HT1080 (cell line): ENCODE measurements at places on chromosomes 16 and 17.

GRCh38 chr16:76976101-76976500, 214.9 kb upstream of the MON1B start:
- no peak for DNase-seq

DNA sequence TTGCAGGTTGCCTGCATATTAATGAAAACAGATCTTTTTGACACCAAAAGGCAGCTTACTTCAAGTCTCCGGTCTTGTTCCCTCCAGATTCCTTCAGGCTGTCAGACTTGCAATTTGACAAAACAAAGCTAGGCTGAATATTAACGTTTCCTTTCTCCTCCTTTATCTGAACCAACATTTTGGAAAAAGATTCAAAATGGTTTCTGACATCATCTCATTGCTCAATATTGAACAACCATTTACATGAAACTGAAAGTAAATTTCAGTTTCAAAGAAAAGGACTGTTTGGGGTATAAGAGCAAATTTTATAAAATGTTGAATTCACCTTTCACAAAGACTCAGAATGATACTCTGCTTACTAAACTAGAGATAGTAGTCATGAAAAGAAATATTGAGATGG, 521.8 kb downstream of the KCNJ2 start:
- DNase-seq, result no peak

DNA sequence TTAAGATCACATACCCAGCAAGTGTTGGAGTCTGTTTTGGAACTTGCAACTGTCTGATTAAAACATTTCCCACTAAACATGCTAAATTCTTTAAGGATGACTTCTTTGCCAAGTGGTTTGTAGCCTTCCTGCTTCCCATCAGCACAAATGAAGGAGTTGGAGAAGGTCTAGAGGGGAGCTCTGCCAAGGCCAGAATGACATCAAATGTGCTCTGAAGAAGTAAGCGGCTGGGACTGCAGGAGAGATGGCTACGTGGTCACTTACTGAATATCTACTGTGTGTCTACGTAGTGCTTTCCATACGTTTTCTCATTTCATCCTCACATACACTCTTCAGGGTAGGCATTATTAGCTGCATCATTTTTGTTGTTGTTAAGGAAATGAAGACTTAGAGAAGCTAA, 135.7 kb upstream of the NLRP1 start:
- DNase-seq, result no peak

DNA sequence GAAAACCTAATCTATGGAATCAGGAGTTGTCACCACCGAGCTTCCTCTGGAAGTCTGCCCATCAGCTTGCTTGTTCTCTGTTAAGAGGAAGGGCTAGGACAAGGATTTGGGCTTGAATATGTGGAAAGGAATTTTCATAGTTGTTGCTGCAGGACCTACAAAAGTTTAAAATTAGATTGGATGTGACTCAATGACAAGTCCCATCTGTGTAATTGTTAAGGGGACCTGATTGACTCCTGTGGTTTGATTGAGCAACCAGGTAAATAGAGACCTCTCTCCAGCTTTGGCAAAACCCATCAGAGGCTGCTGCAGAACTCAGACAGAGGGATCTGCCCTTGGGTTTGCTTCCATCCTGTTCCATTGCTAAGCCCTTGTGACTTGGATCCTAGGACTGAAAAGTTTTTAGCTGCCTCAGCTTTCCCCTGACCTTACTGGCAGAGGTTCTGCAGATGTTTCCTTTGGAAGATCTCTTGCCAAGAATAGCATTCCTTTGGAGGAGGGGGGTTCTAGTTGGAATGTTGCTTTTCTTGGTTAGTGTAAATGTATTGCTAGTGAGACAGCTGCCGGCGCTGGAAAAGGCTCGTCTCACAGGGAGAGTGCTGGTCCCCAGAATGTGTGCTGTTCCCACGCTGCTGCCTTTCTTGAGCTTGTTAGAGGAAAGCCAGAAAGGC, 50.0 kb downstream of the SF3B3 start:
- peak; percentile 51 for DNase-seq

DNA sequence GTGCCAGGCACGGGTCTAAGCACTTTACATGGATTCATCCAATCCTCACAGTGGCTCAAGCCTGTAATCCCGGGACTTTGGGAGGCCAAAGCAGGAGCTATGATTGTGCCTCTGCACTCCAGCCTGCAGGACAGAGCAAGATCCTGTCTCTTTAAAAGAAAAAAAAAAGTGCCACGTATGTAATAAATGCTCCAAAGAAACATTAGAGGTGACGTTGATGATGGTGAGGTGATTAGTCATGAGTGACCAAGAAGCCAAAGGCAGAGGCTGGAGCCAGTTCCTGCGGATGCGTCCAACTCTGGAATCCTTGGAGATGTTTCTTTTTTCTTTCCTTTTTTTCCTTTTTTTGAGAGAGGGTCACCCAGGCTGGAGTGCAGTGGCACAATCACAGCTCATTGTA, 59.4 kb upstream of the SIAH1 start:
- peak; percentile 92 for DNase-seq

GRCh38 chr16:88727871-88728270, 21.6 kb downstream of the CTU2 start:
- DNase-seq, result no peak

DNA sequence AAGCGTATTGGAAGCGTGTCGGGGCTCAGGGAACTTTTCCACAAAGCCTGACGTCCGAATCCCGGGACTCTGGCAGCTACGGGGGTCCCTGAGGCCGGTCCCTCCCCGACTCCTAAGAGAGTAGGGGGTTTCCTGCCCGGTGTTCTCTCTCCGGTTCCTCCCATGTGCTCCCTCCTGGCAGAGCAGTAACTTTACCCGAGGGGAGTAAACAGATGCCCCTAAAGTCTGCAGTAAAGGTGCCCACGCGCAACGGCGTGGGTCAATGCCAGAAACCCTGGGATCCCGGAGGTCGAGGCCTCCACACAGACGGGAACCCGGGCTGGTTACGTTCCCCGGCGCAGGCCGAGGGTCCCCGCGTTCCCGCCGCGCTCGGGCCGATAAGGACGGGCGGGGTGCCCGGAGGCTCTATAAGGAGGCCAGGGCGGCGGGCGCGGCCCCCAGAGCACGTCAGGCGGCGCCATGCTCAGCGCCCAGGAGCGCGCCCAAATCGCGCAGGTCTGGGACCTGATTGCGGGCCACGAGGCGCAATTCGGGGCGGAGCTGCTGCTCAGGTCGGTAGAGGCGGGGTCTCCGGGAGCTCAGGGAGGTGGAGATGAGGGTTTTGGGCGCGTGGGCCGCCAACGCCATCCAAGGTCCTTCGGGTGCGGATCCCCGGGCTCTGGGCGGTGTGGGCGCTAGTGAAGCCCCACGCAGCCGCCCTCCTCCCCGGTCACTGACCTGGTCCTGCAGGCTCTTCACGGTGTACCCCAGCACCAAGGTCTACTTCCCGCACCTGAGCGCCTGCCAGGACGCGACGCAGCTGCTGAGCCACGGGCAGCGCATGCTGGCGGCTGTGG, at the start of gene HBM:
TSS of gene HBM (plus strand) at position 440 of the 836 bp plus-strand sequence. CDS start at position 460, 20 bp downstream.
- no peak for DNase-seq

GRCh38 chr17:81084680-81085419, 49.9 kb downstream of the BAIAP2 start:
- no peak for DNase-seq

DNA sequence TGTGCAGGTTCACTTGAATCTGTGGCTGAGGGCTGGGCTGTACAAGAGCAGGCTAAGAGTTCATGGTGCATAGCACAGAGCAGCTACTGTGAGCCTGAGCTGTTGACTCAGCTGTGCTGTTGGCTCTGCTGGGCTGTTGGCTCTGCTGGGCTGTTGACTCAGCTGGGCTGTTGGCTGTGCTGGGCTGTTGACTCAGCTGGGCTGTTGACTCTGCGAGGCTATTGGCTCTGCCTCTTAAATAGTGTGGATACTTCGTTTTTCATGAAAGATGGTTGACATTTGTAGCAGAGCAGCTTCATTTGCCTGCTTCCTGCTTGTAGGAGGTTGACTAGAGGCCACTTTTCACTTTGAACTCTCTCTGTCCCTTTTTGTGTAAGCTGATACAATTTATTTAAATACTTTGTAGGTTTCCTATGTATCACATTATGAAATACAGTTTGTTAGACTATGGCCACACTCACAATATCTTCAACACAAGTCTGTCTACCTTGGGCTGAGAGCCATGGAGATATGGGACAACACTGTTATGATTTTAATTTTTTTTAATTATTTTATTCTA, 40.3 kb upstream of the CCNF start:
- DNase-seq, result peak; percentile 58

DNA sequence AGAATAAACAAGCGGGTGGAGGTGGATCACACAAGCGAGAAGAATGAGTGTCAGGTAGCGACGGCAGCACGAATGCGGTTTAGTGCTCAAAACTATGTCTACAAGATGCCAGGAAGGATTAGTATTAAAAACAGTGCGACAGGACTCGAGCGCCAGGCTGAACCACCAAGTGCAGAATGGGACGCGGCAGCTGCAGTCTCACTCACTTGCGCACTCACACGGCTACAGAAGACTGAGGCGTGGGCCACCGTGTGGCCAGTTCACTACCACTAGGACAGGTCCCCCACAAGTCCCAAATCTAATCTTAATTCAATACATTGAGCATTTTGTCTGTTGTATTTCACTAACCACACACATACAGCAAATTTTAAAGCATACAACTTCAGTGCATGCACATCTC, 35.7 kb upstream of the TRAP1 start:
- no peak for DNase-seq

DNA sequence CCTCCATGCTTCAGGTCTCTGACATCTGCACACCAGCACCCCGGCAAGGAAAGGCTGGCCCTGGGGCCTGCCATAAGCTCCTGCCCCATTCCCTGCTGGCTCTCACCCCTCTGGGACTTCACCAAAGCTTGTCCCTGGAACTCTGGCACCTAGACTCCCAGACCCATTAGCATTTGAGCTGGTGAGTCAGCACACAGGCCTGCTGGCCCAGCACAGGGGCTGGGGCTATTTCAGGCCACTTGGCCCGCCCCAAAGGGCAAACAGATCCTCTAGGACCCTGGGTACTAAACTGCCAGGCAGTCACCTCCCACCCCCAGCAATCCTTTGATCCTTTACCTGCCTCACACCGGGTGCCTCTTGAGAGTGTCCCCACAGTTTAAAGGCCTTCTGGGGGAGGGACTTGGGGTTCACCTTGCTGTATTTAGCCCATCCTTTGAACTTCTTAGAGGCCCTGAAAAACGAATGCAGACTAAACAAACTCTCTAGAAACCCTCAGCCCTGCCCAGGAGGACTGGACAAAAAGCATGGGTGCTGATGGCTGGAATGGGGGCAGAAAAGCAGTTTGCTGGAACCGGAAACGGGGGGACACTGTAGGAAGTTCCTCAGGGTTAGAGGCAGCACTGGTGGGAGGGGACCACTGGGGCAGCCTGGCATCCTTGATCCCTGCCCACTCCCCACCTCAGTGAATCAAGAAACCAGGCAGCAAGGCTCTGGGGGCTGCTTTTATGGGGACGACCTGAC, 3.2 kb upstream of the SAMD14 start:
- DNase-seq, result peak; percentile 28

GRCh38 chr17:80886641-80887573, 104.7 kb upstream of the CHMP6 start:
- no peak for DNase-seq

- no peak for DNase-seq
Measured at GRCh38 chr17:7977805-7978204, 24.6 kb upstream of the GUCY2D start.

- no peak for DNase-seq
Measured at GRCh38 chr16:72793716-72794115, 254.2 kb downstream of the ZFHX3 start.

- DNase-seq, result no peak
Measured at GRCh38 chr16:29983420-29984136, 9.9 kb downstream of the TAOK2 start.

- no peak for DNase-seq
Measured at GRCh38 chr17:46917041-46917440, 5.9 kb upstream of the GOSR2 start.

DNA sequence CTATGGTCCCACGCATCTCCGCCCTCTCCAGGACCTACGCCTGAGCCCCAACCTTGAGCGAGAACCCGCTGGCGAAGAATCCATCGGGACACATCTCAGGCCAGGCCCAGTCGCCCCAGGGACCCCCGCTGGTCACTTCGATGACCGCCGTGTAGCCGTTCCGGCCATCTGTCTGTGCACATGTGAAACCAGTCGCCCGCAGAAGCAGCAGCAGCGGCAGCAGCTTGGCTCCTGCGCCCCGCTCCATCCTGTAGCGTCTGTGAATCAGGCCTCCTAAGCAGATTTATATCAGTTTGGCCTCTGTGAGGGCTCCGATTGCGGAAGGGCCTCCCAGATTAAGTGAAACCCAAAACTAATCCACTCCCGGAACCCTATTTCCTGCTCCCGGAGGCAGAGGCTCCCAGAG, at the start of gene VMO1:
TSS of gene VMO1 (minus strand) at position 259 of the 406 bp plus-strand sequence. CDS start at position 247, 12 bp downstream.
- no peak for DNase-seq

GRCh38 chr16:4649744-4650442, 25.3 kb downstream of the MGRN1 start:
- DNase-seq, result no peak

DNA sequence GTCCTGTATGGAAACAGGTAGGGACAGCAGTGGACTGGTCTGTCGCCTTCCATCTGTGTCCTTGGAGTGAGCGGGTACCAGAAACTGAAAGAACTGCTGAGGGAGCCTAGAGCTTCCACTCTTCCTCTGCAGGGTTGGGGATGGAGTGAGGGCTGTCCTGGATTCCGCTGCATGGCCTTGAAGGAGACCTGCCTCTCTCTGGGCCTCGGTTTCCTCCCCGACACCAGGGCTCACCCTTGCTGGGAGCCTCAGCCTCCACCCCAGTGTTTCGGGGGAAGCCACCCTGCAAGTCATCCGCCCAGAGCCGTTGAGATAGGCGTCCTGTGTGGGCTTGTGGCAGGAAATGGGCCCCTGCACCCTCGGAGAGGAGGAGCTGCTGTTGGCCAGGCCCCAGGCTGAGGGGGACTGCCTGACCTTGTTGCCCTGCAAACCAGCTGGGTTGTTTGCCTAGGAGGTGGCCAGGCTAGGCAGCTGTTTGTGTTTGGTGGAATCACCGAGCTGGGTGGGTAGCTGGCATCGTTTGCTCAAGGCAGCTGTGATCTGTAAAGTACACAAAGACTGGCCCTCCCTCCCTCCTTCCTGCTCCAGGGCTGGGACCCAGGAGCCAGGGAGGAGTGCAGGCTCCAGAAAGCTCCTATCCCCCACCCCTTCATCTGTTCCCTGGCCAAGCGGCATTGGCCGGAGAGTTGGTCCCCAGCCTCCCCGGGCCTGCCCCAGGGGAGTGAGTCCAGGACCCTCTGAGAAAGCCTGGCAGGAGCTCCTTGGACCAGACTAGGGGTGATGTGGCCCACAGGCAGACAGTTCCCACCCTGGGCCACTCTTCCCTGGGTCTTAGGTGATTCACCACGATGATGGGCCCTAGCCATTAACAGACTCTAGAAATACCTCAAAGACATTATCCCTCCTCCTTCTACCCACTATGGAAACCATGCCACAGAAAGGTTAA, 1.3 kb downstream of the RAB37 start:
- no peak for DNase-seq

GRCh38 chr17:5121186-5121841, 5.5 kb downstream of the USP6 start:
- no peak for DNase-seq

- DNase-seq, result peak; percentile 59
Measured at GRCh38 chr16:24988593-24989338, 26.4 kb downstream of the ARHGAP17 start.
